ENCODE measurements at places on chromosomes 2 and 18.

DNA sequence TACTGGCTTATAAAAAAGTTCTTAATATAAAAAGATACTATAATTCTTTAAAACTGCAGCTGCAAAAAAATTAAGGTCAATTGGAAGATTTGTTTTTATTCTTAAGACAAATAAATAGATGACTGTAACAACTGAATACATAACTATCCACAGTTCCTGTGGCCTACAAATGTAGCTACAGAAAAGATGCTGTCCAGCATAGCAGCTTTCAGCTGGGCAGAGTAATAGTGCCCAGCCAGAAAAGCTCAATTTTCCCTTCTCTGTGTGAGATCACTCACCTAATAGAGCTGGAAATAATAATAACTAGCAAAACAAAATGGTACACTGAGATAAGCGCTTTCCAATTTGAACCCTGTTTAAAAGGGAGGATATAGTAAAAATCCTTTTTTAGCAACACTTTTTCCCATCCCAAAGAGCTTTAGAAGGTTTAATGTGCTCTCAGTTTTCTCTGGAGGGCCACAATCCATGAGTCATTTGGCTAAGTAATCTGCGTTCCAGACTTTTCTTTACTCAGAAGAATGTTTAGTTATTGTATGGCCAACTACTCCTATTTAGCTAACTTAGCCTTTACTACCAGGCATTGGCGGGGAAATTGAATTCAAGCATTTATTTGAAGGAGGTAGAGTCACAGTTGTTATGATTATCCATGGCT is 158.1 kb upstream of the SLC39A10 start:
- no peak for DNase-seq

DNA sequence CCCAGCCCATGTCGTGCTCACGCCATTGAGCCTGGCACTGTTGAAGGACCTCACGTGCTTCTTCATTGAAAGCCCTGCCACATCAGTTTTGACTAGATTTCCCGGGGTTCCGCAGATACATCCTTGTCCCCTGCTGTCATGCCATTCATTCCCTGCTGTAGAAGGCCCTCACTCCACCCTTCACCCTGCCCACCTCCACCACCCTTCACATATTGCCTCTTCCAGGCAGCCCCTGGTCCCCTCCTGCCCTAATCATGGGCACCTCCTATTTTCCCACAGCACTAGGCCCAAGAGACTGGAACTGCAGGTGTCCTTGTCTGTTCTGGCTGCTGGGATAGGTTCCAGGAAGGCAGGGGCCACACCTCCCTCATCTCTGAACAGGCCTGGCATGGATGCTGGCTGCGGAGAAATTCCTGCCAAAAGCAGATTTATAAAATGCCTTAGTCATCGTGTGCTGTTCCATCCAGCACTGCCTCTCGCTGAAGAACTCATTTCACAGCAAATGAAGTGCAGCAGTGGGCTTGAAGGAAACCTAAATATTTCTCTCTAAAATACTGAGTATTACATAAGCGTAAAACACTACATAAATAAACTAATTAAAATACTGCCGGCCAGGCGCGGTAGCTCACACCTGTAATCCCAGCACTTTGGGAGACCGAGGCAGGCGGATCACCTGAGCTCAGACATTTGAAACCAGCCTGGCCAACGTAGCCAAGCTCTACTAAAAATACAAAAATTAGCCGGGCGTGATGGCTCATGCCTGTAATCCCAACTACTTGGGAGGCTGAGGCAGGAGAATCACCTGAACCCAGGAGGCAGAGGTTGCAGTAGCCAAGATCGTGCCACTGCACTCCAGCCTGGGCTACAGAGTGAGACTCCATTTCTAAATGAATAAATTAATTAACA is 38.4 kb downstream of the EIF4E2 start:
- DNase-seq: peak; percentile 38

- no peak for DNase-seq
Measured at GRCh38 chr2:38599706-38600105, 3.0 kb downstream of the HNRNPLL start.

GRCh38 chr2:237170020-237170419 is 84.3 kb downstream of the COPS8 start:
- DNase-seq: no peak

DNA sequence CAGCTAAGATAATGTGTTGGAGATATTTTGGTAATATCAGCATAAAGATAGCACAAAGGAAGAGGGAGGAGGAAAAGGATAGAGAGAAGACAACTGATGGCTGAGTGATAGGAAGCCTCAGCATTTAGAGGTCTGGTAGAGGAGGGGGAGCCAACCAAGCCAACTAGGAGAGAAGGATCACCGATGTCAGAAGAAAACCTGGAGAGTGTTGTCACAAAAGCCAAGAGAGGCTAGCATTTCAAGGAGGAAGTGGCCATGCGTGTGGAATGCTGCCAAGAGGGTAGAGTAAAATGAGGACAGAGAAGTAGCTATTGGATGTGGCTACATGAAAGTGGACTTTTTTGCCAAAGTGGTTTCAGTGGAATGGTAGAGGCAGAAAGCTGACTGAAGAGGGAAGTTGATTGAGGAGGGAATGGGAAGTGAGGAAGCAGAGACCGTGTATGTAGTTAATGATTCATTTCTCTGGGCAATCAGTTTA is 34.3 kb downstream of the LCLAT1 start:
- peak; percentile 58 for DNase-seq

DNA sequence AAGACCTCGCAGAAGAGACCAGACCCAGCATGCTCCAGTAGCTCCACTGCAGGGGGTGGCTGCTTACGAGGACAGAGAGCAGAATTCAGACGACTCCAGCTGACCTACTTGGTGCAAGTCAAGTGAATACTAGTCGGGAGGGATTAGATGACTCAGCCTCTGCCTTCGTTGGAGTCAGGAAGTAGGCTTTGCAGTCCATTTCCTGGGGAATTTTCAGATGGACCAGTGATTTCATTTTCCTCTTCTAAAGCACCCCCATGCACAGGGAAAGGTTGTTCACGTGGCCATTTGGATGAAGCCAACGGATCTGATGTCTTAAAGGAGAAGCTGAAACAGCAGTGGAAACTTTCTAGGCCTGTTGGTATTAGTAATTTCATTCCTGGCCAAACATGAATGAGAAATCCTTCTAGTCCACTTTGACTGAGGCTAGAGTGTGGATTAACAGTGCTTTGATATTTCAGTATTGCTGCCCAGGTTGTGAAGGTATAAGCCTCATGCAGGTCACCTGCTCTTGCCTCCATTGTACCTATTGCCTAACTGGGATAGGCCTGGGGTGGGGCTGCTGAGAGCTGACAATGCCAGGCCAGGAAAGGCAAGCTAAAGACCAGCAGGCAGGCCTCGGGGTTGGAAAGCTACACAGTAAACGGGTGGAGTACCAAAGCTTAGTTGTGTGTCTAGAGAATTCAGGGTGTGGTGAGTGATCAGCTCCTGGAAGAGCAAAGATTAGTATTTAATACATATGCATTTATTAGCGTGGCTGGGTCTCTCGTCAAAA is 117.6 kb upstream of the FOSL2 start:
- no peak for DNase-seq

DNA sequence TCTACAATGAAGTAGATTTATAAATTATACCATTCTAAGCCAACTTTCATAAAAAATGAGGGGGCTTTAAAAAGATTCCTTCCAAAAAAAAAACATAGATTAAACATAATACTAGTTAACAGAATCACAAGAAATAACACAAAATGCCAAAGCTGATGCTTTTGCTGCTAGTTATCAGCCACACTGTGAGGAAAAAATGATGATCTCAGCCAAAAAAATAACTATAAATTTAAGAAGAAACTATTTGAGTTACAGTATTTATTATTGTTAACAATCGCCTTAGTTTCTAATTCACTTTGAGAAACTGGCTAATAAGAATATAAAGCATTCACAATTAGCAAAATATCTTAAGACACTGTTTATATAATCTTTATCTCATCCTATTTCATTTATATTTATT is 27.1 kb downstream of the BAZ2B start:
- no peak for DNase-seq

- peak; percentile 79 for DNase-seq
Measured at GRCh38 chr18:52395146-52395852, 55.3 kb downstream of the DCC start.

- no peak for DNase-seq
Measured at GRCh38 chr2:201733544-201733943, 35.1 kb upstream of the MPP4 start.

- no peak for DNase-seq
Measured at GRCh38 chr2:98376996-98377395, 30.7 kb downstream of the CNGA3 start.

- DNase-seq: peak; percentile 13
Measured at GRCh38 chr2:27655155-27655951, 8.1 kb downstream of the SUPT7L start.

GRCh38 chr2:238670111-238670585 is 177.7 kb upstream of the TWIST2 start:
- DNase-seq: no peak

DNA sequence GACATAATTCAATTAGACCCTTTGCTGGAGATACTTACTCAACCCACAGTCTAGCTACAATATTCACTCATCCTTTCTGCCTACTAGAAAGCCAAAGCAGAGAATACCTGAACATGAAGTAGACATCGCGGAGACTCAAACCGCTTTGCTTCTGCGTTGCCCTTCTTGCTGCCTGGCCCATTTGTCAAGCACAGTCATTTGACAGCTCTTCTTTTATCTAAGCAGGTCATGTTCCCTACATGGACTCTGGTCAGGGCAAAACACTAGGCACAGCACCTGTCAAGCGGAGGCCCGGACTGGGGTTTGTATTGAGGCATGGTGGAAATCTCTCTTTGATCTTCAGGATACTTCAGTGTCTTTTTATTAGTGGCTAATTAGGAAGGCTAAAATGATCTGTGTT is 89.7 kb downstream of the FARSB start:
- no peak for DNase-seq

GRCh38 chr18:63681449-63682340 is 20.0 kb upstream of the SERPINB3 start:
- no peak for DNase-seq

- DNase-seq: no peak
Measured at GRCh38 chr2:232502511-232502910, 14.9 kb upstream of the ECEL1 start.

DNA sequence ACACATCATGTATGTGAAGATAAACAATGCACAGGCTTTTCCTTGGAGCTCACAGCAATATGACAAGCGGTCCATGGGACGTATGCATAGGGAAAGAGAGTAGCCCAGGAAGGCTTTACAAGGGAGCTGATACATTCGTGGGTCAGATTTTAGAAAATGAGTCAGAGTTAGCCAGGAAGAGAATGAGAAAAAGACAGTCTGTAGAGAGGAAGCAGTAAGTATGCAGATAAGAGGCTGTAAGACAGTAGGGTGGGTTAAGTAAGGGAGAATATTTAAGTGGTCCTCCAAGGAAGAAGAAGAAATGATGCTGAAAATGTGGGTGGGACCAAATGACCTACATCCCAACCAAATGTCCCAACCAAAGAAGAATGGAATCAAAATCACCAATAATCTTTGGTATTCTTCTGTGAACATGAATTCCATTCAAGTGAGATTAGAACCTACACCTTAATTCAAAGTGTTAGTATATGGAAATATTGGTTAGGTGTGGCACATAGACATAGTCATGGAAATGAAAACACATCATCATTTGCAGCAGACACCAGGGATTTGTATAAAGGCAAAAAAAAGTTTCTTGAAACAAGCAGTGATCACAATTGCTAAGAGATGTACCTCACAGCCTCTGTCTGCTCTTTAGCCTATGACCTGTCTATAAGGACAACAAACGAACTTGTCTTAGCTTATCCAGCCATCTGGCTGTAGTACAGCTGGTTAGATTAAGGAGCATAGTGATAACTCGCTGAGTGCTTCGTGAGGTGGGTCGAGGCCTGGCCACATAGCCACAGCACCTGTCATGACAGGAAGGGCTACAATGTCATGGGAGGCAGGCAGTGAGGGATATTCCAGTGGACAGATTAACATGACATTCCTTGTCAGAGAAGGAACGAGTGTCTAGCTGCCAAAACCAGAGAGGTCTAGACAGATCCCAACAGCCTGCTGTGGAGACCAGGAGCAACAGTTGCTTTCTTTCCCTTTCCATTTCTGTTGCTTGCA is 133.6 kb downstream of the ALK start:
- DNase-seq: no peak

DNA sequence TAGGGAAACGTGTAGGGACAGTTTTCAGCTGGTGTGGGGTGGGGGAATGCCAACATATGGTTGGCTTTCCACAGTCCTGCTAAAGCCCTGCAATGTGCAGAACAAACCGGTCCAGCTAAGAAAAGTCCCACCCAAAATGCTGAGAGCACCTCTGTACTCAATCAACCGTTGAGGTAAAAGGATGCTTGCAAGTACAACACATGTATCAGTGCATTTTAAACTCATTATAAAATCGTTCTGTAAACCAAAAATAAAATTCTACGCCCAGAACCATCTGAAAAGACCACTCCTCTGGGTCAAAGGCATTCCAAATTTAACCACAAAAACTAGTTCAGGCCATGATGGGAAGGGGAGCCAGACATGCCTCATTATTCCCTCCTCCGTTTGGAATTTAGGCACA is 2.0 kb upstream of the TYMS start:
- no peak for DNase-seq

DNA sequence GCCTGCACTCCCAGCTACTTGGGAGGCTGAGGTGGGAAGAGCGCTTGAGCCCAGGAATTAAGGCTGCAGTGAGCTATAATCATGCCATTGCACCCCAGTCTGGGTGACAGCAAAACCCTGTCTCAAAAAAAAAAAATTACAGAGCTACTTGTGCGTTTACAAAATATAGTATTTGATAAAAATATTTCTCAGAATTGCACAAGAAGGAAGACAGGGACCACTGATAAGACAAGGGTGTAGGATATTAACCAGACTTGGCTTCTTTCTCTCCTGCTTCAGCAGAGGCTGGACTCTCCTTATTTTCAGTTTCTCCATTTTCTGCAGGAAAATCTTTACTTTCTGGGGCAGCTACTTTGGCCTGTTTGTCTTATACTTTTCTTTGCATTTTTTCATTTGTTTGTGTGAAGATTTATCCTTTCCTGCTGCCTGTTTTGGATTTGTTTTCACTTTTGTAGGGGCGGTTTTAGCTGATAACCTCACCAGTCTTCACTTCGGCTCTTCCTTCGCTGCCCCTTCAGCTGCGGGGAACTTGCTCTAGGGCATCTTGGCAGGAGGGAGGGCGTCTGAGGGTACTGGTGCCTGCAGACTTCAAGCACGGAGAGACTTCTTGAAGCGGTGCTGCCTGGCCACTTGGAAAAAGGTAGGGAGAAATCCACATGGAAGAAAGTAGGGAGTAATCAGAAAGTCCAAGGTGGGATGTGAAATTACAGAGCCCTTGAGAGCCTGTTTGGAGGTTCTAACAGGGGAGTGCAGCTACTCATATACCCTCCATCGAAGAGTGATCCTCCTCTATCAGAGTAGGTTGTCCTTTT is 14.9 kb upstream of the ZDBF2 start:
- no peak for DNase-seq

GRCh38 chr2:163633291-163633690 is 102.5 kb downstream of the FIGN start:
- DNase-seq: no peak

- no peak for DNase-seq
Measured at GRCh38 chr18:33817096-33817495, 239.1 kb downstream of the ASXL3 start.

Measured in pons (tissue), 1 donor.